Stimulated activated CD8-positive, alpha-beta memory T cell treated with anti-CD3 and anti-CD28 coated beads, Interleukin-4, amount 100 ng/mL, for 1 hour (primary cell): ENCODE measurements at places on chromosomes 5 and 9.

DNA sequence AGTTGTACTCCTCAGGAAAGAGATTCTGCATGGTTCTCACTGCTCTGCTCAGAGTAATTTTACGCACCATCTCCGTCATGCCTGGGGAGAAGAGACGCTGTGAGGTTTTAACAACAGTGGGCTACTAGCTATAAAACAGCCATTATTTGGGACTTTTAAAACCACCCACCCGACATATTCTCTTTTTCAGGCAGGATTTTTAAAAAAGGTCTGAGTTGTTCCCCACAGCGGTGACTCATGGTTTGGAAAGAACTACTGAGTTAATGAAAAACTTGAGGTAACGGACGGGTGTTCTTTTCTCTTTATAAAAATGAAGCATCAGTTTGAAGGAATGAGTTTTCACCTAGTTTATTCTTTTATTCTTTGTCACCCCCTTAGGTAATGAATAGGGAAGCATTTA lies 61.3 kb downstream of the TTLL11 start:
- no peak for DNase-seq

DNA sequence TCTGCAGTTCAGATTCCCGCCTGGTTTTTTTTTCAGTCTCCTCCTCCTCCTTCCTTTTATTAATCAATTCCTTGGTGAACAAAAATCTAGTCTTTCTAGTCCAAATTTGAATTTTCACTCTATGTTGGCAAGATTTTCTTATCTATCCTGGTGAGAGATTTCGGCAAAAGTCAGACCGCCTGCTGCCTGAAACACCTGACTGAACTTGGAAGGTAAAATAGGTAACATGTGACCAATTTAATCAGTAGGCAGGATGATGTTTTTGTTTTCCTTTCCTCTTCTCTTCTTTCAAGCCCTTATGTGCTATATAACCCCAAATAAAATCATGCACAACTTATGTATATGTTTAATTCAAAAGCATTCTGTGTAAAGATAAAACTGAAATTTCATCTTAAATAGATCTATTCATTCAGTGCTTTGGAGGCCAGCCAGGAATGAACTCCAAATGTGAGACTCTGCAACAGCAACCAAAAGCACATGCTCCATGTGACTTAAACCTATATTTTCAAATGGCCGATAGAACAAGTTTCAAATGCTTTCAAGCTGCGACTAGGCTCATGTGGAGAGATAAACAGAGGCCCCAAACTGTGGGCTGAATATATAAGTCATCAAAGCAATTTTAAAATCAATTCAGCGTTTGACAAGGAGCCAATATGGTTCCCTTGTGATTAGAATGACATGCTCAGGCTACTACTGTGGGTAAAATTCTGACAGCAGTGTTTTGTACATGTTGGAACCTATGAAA lies 100.4 kb upstream of the SEMA6A start:
- DNase-seq = no peak

DNA sequence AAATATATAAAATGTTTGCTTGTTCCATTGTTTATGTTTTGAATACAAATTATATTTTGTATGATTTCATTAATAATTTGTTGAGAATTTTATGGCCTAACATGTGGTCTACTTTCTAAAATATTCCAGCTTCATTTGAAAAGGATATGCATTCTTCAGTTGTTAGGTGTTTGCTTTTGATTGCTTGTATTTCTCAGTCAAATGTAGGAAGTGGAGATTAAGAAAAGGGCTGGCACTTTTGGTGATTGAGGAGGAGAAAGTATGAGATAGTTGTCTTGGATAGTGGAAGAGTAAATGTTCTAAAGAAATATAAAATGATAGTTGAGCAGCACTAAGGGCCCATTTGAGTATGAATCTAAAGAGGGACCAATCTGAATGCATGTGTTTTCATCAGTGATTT lies 23.1 kb downstream of the JAK2 start:
- no peak for DNase-seq

- DNase-seq = no peak
Observed at GRCh38 chr5:133494232-133494922, 118.0 kb downstream of the FSTL4 start.

DNA sequence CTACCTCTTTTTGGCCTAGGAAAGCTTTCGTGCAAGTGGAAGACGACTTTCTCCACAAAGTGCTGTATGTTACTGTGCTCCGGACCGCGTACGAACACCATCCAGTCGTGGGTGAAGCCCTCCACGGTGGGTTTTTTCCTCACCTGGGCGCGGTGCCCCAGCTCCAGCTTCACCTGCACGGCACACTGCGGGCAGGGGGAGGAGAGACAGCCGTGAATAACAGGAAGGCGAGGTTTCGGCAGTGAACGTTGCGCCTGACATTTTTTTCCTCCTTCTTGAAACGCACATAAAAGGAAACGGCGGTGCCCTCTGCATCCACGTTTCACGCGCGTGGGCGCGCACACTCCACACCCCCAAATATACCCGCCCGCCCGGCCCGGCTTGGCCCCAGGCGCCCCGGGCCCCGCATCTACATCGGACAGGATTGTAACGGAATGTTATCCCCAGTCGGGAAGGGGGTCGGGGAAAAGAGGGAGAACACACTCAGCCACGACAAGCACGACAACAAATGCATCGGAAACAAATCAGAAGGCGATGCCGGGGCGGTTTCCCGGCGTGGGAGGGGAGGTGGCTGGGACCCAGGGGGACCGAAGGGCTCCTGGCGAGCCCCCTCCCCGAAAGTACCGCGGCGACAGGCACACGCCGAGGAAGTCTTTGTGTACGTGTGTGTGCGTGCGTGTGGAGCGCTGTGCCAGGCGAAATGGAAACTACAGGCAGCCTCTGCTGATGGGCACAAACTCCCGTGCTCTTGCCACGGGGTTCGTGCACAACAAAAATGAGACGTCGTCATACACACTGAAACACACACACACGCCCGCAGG lies 1.4 kb downstream of the MLLT3 start:
- no peak for DNase-seq

GRCh38 chr9:136820971-136821825 lies 13.4 kb downstream of the RABL6 start:
- no peak for DNase-seq

- DNase-seq = no peak
Observed at GRCh38 chr9:70941191-70941590, 180.2 kb downstream of the TRPM3 start.

DNA sequence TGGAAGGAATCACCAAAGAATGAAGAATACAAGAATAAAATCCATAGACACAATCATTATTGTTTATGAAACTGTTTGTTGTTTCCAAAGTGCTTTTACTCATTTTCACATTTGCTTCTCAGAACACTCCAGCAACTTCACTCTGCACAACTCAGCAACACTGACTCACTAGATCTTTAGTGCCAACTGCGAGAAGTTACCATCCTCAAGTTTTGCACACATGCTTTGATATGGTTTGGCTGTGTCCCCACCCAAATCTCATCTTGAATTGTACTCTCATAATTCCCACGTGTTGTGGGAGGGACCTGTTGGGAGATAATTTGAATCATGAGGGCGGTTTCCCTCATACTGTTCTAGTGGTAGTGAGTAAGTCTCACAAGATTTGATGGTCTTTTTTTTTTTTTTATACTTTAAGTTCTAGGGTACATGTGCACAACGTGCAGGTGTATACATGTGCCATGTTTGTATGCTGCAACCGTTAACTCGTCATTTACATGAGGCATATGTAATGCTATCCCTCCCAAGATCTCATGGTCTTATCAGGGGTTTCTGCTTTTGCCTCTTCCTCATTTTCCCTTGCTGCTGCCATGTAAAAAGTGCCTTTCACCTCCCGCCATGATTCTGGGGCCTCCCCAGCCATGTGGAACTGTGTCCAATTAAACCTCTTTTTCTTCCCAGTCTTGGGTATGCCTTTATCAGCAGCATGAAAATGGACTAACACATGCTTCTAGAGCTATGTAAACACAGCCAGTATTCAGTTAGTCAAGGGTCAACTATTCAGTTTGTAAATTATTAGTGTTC lies 36.9 kb downstream of the CLINT1 start:
- DNase-seq = no peak

DNA sequence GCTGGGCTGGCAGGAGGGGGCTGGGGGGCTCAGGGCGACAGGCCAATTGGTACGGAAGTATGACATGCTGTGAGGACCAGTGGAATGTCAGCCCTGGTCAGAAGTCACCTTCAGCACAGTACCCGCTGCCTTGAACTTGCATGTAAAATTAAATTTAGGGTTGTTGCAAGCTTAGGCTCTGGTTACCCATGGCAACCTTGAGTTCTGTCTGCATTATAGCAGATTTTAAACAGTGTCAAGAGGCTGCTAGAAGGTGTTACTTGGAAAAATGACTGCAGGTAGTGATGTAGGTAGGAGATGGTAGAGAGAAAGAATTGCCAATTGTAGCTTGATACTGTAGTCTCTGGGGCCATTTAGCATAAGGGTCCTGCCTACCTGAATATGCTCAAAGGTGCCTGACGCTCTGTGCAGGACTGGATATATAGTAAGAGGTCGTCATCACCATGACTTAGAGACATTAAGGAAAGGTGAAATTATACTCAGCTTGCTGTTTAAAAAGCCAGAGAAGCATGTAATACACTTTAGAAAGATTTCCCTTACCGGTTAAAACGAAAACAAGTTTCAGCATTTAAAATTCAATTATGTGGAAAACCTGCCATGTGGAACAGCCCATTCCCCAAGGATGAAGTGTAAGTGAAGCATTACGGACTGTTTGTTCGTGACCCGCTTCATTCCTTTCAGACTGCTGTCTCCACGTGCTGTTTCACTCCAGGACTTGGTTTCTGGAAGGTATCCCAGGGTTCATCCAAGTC lies 169.0 kb downstream of the PDZD2 start:
- DNase-seq = no peak

GRCh38 chr9:124426361-124426760 lies 11.1 kb upstream of the PSMB7 start:
- no peak for DNase-seq

DNA sequence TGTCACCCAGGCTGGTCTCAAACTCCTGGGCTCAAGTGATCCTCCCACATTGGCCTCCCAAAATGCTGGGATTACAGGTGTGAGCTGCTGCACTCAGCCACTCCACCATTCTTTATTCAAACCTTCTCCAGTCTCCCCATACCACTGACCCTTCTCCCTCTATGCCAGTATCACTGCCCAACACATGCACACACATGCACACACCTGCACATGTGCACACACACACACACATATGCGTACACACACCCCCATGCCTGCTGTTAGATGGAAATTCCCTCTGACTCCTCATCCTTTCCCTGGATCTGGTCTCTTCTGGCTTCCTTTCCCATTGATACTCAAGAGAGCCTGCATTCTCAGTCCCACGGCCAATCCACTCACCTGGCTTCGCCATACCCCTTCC lies 170.0 kb downstream of the CRB2 start:
- DNase-seq = no peak

GRCh38 chr5:104053353-104053649 lies 490.7 kb upstream of the NUDT12 start:
- DNase-seq = no peak
